ENCODE measurements at places on chromosomes 5 and 9. TPM values are rescaled to one million over a fixed set of nuclear protein-coding genes. Genes with fewer than 3 reads are reported as not detected.

DNA sequence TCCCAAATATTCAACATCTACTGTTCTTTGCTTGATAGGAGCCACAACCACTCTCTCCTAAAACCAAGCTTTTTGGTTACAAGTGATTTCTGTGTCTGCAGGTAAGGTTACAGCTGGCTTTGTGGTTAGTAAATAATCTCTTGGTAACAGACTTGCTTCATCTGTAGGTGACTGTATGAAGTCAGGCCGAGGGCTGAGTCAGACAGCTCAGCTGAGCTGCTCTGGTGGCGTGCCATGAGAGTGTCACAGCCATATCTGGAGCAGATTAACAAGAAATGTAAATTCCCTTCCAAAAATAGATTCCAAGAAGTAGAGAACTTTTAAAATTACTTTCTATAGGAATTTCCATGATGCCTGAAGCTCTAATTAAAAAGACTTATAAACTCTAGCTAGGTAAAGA lies 23.7 kb upstream of the TAS2R1 start:
- H3K27me3 ChIP-seq, result no peaks in the 10 kb centered on the region
- H3K4me3 ChIP-seq, result no peak overlapping the region
- H3K27ac ChIP-seq, result no peak overlapping the region
- H3K4me1 ChIP-seq, result no peaks in the 10 kb centered on the region
- DNase-seq, result no peak

DNA sequence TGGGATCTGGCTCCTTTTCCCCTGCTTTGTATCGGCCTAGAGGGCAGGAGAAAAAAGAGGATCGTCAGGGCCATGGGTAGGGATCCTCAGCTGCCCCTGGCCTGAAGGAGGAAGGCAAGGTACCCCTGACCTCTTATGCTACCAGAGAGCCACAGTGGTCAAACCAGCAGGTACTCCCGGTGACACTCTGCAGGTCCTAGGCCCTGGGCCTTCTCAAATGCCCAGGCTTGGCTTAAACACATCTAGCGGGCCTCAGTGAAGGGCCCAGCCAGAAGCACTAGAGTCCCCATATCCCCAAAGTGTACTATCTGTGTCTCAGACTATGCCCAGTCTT lies 3.5 kb downstream of the IRF1 start:
- no peaks in the 10 kb centered on the region for H3K27me3 ChIP-seq
- peaks cover 59% of the 10 kb centered on the region for H3K4me1 ChIP-seq

DNA sequence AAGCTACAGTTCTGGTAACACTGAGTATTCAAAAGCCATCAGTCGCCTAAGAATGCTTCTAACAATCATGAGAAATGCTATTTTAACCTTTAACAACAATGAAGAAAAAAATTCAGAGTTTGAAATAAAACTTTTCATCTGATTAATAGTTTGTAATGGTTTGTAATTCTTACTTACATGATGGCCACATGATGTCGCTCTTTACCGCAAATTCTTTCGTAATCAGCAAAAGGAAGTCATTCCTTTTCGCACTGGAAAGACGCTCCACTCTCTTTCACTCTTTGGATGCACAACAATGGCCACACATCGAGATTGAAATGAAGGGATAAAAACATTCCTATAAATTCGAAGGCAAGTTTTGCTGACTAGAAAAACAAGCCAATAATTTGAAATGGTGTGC lies at the start of gene PCDHA7:
Gene PCDHA7, plus strand, starts transcription at position 277 of the 400 bp plus-strand sequence. Its CDS starts 115 bp downstream, at position 392.
- H3K27ac ChIP-seq, result no peak within 1 kb of the TSS
- no peak for DNase-seq
- H3K4me3 ChIP-seq, result no peak within 1 kb of the TSS
- H3K4me1 ChIP-seq, result no peaks in the 10 kb centered on the region

The IL3 gene
- total RNA-seq, result not detected

- no peaks in the 10 kb centered on the region for H3K27me3 ChIP-seq
- H3K4me1 ChIP-seq, result peaks cover 16% of the 10 kb centered on the region
- H3K36me3 ChIP-seq, result peaks cover 11% of the 10 kb centered on the region
- H3K27ac ChIP-seq, result peak overlapping the region; percentile 16
Measured at GRCh38 chr5:151800532-151800931, 28.8 kb downstream of the G3BP1 start.

Data from T-helper 17 cell (primary cell).